ENCODE measurements at places on chromosomes 1 and 21.
A peak's percentile ranks its signal among the peaks of the same experiment; 100 is the strongest.

- no peak overlapping the region for H3K4me3 ChIP-seq
- H3K27me3 ChIP-seq: no peaks in the 10 kb centered on the region
- peaks cover 17% of the 10 kb centered on the region for H3K4me1 ChIP-seq
- no peaks in the 10 kb centered on the region for H3K36me3 ChIP-seq
These were observed 66.4 kb downstream of the DDAH1 start for GRCh38 chr1:85398391-85399064.

GRCh38 chr21:36909423-36909822, 57.0 kb downstream of the HLCS start:
- H3K4me3 ChIP-seq: no peak overlapping the region
- H3K36me3 ChIP-seq: no peaks in the 10 kb centered on the region

DNA sequence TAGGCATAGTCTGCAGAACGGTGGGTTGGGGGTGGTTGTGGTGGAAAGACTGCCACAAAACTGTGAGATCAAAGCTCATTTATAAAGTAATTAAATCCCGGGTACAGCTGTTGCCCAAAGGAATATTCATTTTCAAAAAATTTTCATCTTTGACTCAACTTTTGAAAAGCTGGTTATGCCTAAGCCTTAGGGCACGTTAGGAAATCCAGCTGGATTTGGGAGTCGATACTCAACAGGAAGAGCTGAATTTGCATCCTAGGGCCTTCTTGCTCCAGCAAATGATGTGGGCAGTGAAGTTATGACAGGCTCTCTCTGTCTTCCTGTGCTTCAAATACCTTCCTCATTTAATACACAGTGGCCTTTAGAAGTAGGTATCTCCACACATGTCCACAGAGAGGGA, 31.7 kb downstream of the ZP4 start:
- peaks cover under 1% of the 10 kb centered on the region for H3K4me1 ChIP-seq
- no peak overlapping the region for H3K4me3 ChIP-seq
- no peak for DNase-seq
- no peaks in the 10 kb centered on the region for H3K36me3 ChIP-seq

GRCh38 chr1:14602136-14602535, 3.7 kb downstream of the KAZN start:
- H3K36me3 ChIP-seq: no peaks in the 10 kb centered on the region
- peak; percentile 94 for DNase-seq
- no peak overlapping the region for H3K4me3 ChIP-seq

DNA sequence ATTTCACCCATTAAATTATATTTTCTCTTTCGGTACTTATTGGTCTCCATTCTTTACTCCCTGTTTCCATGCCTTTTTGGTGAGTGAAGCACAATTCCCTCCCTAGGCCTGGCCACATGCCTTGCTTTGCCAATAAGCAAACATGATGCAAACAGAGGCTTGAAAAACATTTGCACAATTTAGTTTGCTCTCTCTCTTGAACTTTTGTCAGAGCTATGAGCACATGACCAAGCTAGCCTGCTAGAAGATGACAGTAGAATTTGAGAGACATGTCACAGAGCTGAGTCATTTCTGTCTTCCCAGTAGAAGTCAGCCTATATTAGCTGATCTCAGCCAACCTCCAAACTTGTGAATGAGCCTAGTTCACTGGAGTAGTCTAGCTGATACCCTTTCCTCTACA, 24.6 kb downstream of the ANGPTL3 start:
- no peaks in the 10 kb centered on the region for H3K36me3 ChIP-seq
- H3K27me3 ChIP-seq: no peaks in the 10 kb centered on the region
- H3K4me1 ChIP-seq: no peaks in the 10 kb centered on the region
- H3K4me3 ChIP-seq: no peak overlapping the region
- DNase-seq: no peak

- DNase-seq: no peak
- H3K4me1 ChIP-seq: peaks cover 34% of the 10 kb centered on the region
- peaks cover 40% of the 10 kb centered on the region for H3K36me3 ChIP-seq
These were observed 71.2 kb downstream of the ARHGEF10L start for GRCh38 chr1:17610713-17611112.

- H3K4me1 ChIP-seq: no peaks in the 10 kb centered on the region
- H3K27me3 ChIP-seq: no peaks in the 10 kb centered on the region
- no peaks in the 10 kb centered on the region for H3K36me3 ChIP-seq
- no peak overlapping the region for H3K27ac ChIP-seq
- H3K4me3 ChIP-seq: no peak overlapping the region
- DNase-seq: peak; percentile 89
These were observed 290.5 kb downstream of the DSCAM start for GRCh38 chr21:40556442-40556968.

- no peaks in the 10 kb centered on the region for H3K4me1 ChIP-seq
- no peak overlapping the region for H3K4me3 ChIP-seq
- H3K27me3 ChIP-seq: no peaks in the 10 kb centered on the region
- DNase-seq: no peak
- H3K36me3 ChIP-seq: no peaks in the 10 kb centered on the region
- peak overlapping the region; percentile 24 for H3K27ac ChIP-seq
These were observed 26.0 kb upstream of the BCL9 start for GRCh38 chr1:147515045-147515869.

- H3K27me3 ChIP-seq: no peaks in the 10 kb centered on the region
- DNase-seq: no peak
- no peak overlapping the region for H3K27ac ChIP-seq
- H3K4me1 ChIP-seq: peaks cover 89% of the 10 kb centered on the region
- no peaks in the 10 kb centered on the region for H3K36me3 ChIP-seq
- H3K4me3 ChIP-seq: no peak overlapping the region
These were observed 6.9 kb downstream of the CTTNBP2NL start for GRCh38 chr1:112402682-112403643.

- H3K36me3 ChIP-seq: no peaks in the 10 kb centered on the region
- H3K4me1 ChIP-seq: peaks cover 26% of the 10 kb centered on the region
- no peaks in the 10 kb centered on the region for H3K27me3 ChIP-seq
- no peak overlapping the region for H3K4me3 ChIP-seq
- DNase-seq: no peak
- peak overlapping the region; percentile 1 for H3K27ac ChIP-seq
These were observed 2.8 kb upstream of the H6PD start for GRCh38 chr1:9231648-9232332.

GRCh38 chr1:56370513-56370912, 208.8 kb downstream of the PLPP3 start:
- no peaks in the 10 kb centered on the region for H3K27me3 ChIP-seq
- H3K4me3 ChIP-seq: no peak overlapping the region
- no peak overlapping the region for H3K27ac ChIP-seq
- no peak for DNase-seq
- no peaks in the 10 kb centered on the region for H3K36me3 ChIP-seq

DNA sequence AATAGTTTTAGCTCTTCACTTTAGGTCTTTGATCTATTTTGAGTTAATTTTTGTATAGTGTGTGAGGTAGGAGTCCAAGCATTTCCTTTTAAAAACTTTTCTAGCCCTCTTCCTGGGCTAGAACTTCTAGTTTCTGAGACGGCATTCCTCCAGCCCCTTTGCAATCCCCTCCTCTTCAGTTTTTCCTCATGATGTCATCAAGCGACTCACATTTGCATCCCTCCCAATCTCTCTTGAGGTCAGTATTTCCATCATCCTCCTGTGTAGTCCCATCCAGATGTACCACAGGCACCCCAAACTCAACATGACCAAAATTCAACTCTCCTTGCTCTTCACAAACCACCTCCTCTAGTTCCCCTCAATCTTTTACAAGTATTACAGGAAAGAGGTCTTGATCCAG, 10.7 kb downstream of the HMGN2 start:
- H3K4me3 ChIP-seq: no peak overlapping the region
- H3K4me1 ChIP-seq: no peaks in the 10 kb centered on the region
- H3K27me3 ChIP-seq: no peaks in the 10 kb centered on the region
- peaks cover 10% of the 10 kb centered on the region for H3K36me3 ChIP-seq

DNA sequence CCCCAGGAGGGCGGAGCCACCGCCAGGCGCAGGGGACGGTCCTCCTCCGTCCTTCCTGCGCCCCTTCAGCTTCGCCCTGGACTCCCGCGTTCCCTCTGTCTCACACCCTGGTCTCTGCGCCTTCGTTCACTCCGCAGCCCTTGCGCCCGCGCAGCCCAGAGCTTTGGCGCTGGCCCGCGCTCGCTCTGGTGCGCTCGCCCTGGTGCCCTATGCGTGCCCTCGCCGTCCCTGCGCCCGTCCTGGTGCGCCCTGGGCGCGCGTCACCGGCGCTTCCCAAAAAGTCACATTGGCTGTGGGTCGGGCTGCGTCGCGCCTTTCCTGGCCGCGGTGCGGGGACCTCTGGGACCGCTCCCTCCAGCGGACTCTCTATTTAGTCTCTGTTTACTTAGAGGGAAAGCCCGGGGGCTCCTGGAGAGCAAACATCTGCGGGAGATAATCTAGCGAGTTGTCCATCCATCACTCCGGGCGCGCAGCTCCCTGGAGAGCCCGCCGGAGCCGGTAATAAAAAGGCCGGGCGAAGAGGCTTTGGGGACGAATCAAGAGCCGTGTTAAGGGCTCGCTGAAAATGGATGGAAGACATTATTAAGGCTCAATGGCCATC, 178.6 kb downstream of the PRDM16 start:
- H3K27me3 ChIP-seq: peaks cover 98% of the 10 kb centered on the region
- no peak for DNase-seq
- no peaks in the 10 kb centered on the region for H3K36me3 ChIP-seq
- no peak overlapping the region for H3K4me3 ChIP-seq
- H3K4me1 ChIP-seq: peaks cover 19% of the 10 kb centered on the region

Data from esophagus muscularis mucosa (tissue), 4 donors.